Tongue (tissue), 3 donors: ENCODE measurements at places on chromosomes 6 and 20. TPM values are rescaled to one million over a fixed set of nuclear protein-coding genes. Genes with fewer than 3 reads are reported as not detected.

HAO1 gene
- total RNA-seq: not detected

AGER gene
- total RNA-seq: 4.8 TPM

RPS10 gene
- 1,790 TPM for total RNA-seq

ZNF334 gene
- 6.7 TPM for total RNA-seq

NFS1 gene
- total RNA-seq: 33.3 TPM

SIRPG gene
- total RNA-seq: not detected

SOX18 gene
- total RNA-seq: 17.6 TPM

TSBP1 gene
- not detected for total RNA-seq

FAM83D gene
- total RNA-seq: 9.5 TPM

C6orf132 gene
- 8.5 TPM for total RNA-seq

PRSS35 gene
- total RNA-seq: 12.4 TPM

ANKRD66 gene
- total RNA-seq: 0.31 TPM

POPDC3 gene
- 70.0 TPM for total RNA-seq

PTCRA gene
- total RNA-seq: 1.8 TPM

PRICKLE4 gene
- total RNA-seq: 4.4 TPM

CENPB gene
- total RNA-seq: 61.1 TPM

TOX2 gene
- total RNA-seq: 0.51 TPM

MEI4 gene
- total RNA-seq: 0.31 TPM

NRSN1 gene
- 0.51 TPM for total RNA-seq

KCNK17 gene
- total RNA-seq: 0.62 TPM

DSN1 gene
- total RNA-seq: 10.7 TPM

MICB gene
- total RNA-seq: 3.9 TPM

TMEM217 gene
- 0.31 TPM for total RNA-seq

SLC32A1 gene
- not detected for total RNA-seq

SLC12A5 gene
- 0.21 TPM for total RNA-seq

TNFRSF6B gene
- 1.1 TPM for total RNA-seq

LY86 gene
- total RNA-seq: 0.72 TPM

BCAS1 gene
- 2.4 TPM for total RNA-seq

DYNLT2 gene
- total RNA-seq: 5.7 TPM

TBC1D32 gene
- total RNA-seq: 32.9 TPM

PHIP gene
- total RNA-seq: 55.2 TPM

SAMD5 gene
- total RNA-seq: 9.5 TPM

GUCA1A gene
- not detected for total RNA-seq

PERP gene
- total RNA-seq: 42.1 TPM

TTK gene
- 16.6 TPM for total RNA-seq
